Caki2 (cell line): ENCODE measurements at places on chromosomes 7 and 10.
A peak's percentile ranks its signal among the peaks of the same experiment; 100 is the strongest.

- no peak for DNase-seq
Observed at GRCh38 chr7:140667476-140667875, 5.3 kb upstream of the ADCK2 start.

DNA sequence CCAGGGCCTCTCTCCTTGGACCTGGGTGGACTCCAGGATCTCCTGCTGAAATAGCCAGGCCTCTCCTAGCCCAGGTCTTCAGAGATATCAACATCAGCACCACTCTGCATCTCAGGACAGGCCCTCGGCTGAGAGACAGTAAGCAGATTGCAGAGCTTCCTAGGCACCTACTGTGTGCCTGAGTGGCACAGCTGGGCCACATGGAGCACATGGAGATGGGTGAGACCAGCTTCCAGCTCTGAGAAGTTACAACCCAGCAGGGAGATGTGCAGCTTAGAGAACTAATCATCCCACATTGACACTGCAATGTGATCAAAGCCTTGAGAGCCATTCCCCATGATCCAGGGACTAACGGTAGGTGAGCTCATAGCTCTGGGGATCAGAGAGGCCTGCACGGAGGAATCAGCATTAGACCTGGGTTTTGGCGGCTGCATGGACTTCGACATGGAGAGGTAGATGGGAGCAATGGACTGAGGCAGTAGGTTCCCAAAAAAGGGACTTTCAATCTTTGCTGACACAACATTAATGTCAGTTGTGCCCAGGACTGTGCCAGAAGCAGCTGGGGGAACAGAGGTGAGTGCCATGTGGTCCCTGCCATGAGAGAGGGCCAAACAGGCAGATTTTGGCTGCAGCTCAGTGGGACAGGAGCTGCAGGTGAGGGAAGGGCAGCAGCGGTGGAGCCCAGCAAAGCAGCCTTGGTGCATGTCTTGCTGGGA lies 76.0 kb upstream of the LEP start:
- no peak for DNase-seq

DNA sequence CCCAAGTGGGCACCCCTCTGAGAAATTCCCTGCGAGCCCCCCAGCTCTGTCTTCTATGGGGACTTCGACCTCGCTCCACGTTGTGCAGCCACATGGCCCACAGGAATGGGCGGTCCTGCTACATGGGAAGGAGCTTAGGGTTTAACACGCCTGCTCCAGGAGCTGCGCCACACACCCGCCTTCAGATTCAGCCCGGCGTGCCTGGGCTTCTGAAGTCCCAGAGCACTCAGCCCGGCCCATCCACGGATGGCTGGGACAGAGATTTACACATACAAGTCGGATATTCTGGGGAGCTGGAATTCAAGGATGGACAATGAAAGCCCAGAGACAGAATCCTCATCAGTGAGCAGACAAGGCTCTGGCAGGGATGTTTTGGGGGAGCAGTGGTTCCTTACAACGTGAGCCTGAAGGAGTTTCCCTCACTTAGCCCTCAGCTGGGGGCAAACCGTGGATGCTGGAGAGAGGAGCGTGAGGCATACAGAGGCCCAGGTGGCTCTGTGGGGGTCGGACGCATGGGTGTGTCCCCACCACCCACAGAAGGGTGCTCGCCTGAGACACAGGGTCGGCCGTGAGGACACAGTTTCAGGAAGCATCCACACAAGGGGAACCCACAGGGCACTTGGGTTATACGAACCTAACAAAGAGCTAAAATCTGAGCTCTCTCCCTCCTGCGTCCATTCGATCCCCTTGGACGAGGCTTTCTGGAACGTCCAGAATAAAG lies 372.9 kb downstream of the DNAJB6 start:
- DNase-seq: no peak

GRCh38 chr10:21531164-21531563 lies 2.9 kb upstream of the MLLT10 start:
- DNase-seq: peak; percentile 63

- DNase-seq: no peak
Observed at GRCh38 chr7:25313526-25313925, 85.2 kb upstream of the NPVF start.
